ENCODE measurements at places on chromosomes 16 and 17.
A peak's percentile ranks its signal among the peaks of the same experiment; 100 is the strongest.

DNA sequence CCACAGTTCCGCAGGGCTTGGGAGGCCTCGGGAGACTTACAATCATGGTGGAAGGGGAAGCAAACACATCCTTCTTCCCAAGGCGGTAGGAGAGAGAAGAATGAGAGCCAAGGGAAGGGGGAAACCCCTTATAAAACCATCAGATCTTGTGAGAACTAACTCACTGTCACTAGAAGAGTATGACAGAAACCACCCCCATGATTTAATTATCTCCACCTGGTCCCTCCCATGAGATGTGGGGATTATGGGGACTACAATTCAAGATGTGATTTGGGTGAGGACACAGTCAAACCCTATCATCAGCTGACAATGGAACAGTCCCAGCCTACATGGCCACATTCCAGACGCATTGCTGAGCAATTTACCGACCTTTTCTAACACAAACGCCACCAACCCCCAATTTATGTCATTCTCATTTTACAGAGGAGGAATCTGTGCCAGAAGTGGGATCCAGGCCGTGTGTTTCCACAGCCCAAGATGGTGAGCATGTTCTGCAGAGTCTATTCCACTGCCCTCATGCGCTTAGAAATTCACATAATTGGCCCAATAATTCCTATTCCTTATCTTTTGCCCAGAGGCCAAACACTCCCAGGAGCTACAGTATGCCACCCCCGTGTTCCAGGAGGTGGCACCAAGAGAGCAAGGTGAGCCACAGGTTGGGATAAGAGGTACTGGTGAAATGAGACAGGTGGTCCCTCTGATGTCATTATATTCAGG, 17.3 kb downstream of the MILR1 start:
- DNase-seq: no peak

- no peak for DNase-seq
Observed at GRCh38 chr17:27269201-27269600, 24.7 kb upstream of the WSB1 start.

DNA sequence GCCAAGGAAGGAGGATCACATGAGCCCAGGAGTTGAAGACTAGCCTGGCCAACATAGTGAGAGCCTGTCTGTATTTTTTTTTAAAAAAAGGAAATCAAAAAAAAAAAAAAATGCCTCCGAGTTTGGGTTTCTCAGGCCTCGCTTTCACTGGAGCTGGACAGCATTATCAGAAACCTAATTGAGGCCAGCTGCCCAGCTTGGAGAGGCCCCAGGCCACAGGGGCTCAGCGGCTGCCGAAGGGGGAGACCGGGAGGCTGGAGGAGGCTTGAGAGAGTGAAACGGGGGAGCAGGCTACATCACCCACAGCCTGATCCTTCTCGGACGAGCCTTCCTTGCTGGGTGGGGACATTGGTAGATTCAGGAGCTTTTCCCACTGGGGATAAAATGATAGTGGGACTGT, 5.1 kb downstream of the TTYH2 start:
- no peak for DNase-seq

- no peak for DNase-seq
Observed at GRCh38 chr16:60027351-60027750, 1293.2 kb upstream of the GOT2 start.

GRCh38 chr17:601244-601925, 113.3 kb downstream of the VPS53 start:
- no peak for DNase-seq

- DNase-seq: no peak
Observed at GRCh38 chr16:2150418-2151187, 2.2 kb downstream of the RAB26 start.

- no peak for DNase-seq
Observed at GRCh38 chr17:68656666-68657065, 55.5 kb upstream of the FAM20A start.

DNA sequence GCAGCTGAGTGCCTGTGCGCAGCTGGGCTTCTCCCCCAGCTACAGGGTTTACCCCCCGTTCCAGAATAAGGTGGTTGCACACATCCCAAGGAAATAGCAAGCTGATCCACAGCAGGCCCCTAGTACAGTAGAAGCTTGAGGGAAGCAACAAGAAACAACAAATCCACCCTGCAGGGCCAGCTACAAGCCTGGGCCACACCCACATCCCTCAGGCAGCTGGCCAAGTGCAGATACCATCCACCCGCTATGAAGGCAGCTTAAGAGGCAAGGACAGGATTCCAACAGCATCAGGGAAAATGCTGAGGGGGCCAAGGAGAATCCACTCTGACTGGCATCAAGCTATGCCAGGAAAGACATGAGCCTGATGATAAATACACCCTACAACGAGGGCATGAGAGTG, 66.9 kb upstream of the RCVRN start:
- DNase-seq: no peak

DNA sequence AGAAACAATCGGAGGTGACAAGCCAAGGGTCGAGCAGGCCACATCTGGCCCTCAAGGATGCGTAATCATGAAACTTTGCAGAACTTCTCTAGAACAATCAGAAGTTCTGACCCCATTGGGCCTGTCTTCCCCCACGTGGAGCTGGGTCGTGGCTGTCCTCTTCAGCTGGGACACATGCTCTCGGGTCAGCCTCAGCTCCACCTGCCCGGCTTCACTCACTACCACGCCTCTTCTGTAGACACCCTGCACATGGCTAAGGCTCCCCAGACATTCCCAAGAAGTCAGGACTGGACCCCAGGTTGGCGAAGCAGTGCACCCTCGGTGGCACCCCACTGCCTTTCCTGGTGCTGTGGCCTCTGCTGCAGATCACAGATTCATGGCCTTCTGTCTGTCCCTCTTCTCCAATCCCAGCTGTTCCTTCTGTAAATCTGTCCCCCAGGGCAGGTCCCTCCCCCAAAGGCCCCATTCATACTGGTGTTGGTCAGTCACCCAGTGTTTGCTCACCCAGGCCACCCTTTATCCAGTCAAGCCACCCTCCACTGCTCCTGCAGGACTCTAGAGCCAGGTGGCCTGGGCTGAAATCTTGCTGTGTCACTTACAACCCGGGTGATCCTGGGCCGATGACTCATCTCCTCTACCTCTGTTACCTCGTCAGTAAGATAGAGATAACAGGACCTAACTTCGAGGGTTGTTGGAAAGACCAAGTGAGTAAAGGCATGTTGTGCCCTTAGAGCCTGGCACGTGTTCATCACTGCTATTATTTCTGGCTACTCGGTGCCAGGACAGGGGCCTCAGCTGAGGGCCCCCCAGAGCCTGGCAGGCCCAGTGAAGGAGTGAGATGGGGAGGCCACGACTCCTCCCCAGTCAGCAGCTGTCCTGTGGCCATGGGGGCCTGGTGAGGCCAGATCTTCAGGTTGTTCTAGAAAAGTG, 1.4 kb upstream of the SLC5A11 start:
- DNase-seq: no peak

DNA sequence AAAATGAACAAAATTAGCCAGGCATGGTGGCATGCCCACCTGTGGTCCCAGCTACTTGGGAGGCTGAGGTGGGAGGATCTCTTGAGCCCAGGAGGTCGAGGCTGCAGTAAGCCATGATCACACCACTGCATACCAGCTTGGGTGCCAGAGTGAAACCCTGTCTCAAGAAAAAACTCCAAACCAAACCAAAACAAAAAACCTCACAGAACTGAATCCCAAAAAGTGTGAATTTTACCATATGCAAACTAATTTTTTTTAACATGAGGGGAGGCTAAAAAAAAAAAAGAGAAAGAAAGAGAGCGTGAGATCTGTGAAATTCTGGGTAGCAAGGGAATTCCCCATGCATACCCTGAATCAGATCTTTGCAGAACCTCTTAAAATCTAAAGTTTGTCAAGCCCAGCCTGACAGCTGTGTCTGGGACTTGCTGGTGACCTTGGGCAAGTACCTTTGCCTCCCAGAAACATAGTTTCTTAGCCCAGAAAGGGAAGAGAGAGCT, 17.1 kb upstream of the CDH1 start:
- no peak for DNase-seq

DNA sequence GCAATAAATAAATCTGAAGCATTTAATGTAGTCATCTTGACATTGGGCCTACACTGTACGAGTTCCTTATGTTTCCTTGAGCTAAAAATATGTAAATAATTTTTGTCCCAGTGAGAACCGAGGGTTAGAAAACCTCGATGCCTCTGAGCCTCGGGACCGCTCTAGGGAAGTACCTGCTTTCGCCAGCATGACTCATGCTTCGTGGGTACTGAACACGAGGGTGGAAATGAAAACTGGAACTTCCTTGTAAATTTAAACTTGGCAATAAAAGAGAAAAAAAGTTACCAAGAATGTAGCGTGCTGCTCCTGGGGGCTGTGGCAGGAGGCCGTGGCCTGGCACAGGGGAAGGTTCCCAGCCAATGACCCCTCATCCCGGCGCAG, 74.1 kb downstream of the SOCS1 start:
- DNase-seq: no peak

DNA sequence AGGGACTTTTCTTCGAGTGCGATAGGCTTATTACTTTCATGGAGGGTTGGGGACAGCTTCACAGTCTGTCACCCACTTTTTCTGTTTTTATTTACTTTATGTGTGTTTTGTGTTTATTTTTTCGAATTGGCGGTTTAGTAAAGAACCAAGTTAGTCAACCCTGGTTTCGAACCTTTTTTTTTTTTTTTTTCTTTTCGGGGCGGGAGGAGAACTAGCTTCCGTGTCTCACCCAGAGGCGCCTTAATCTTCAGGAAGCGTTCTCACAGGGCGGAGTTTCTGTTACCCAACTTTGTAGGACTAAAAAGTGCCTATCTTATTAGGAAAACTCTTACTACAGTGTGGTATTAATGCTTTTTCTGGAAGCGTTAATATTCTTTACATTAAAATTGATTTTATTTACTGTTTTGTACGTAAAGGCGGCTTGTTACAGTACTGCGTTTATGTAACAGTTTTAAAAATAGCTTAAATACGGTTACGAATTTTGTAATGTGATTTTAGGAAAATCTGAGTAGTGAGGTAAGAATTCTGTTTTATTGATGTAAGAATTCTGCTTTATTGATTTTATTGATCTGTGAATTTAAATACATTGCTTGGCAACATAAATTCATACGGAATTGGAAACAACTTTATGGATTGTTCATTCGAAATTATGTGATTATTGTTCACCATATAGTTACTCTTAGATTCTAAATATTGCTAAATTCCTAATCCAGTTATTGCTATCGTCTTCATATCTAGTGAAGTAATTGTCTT, 885 bp downstream of the ZNF207 start:
- DNase-seq: peak; percentile 43

DNA sequence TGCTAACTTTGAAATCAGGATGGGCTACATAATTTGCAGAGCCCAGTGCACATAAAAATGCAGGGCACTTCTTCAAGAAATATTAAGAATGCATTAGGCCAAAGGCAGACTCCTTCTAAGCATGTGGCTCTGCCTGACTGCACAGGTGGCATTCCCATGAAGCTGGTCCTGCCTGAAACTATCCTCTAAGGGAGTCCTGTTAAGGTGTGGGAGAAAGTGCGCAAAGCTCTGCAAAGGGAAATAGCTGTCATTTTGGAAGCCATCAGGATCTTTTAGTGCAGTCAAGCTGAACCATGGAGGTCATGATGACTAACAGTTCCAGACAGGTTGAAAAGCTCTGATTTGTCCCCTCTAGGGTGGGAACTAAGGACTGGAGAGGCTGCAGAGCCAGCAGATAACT, 41.9 kb upstream of the CRHR1 start:
- no peak for DNase-seq

DNA sequence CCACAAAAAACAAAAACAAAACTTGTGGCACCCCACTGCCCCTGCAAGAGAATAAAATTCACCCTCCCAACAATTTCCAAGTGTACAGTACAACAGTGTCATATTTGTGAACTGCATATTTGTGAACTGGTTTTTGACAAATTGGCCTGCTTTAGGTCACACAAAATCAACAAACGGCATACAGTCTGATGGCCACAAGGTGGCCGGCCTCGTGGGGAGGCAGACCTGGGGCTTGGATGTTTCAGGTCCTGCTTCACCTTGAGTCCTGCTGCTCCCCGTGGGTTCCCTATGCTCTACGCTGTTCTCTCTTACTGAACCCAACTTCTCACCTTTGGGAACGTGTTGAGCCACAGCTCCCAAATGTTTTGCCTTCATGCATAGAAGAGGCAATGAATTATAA, 102.2 kb downstream of the CDK5R1 start:
- no peak for DNase-seq

DNA sequence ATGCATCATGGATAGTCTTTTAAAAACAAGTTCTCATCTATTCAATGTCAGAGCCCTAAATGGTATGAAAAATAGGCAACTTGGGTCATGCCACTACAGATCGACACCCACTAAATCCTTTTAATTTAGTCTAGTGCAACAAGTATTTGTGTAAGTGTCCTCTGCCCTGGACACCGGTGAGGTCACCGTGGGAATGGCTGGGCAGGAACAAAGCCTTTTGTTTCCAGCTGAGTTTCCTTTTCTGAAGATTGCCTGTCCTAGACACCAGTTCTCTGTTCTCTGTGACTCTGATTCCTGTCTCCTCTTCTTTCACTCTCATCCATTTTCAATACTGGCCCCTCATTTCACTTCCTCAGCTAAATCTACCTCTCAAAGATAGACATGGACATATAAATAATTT, 446.5 kb downstream of the MAF start:
- no peak for DNase-seq

DNA sequence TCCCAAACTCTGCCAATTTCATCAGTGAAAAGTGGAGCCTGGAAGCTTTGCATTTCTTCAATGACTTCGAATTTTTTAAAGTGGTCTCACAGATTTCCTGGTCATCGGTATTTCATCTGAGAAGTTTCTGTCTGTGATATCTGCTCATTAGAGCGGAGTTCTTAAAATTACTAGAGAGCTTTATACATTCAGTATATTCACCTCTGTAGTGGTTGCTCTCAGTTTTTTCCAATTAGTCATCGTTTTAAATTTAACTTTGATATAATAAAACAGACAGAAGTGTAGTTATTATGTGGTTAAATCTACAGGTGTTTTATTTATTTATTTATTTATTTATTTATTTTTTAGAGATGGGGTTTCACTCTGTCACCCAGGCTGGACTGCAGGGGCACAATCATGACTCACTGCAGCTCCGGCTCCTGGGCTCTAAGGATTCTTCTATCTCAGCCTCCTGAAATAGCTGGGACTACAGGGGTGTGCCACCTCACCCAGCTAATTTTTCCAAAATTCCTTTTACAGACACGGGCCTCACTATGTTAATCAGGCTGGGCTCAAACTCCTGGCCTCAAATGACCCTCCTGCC, 16.0 kb downstream of the ARHGAP17 start:
- no peak for DNase-seq

GRCh38 chr17:80465327-80465974, 11.0 kb downstream of the NPTX1 start:
- no peak for DNase-seq

GRCh38 chr17:77451894-77452852, 311.4 kb downstream of the SEC14L1 start:
- no peak for DNase-seq

- peak; percentile 68 for DNase-seq
Observed at GRCh38 chr16:10737068-10737625, 6.5 kb upstream of the NUBP1 start.

DNA sequence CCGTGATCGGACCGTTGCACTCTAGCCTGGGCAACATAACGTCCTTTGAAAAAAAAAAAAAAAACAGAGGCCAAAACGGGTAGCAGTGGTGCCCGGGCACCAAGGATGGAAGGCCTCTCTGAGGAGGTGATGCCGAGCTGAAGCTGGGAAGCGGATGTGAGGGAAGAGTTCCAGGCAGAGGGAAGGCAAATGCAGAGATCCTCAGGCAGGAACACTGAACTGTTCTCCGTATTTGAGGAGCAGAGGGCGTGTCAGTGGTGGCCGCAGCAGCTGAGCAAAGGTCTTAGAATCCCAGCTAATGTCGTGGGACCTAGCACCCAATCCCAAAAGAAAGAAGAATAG, 656 bp upstream of the KCTD13 start:
- no peak for DNase-seq

GRCh38 chr16:12271006-12271405, 294.5 kb downstream of the SNX29 start:
- DNase-seq: no peak
